Stimulated activated CD8-positive, alpha-beta memory T cell treated with anti-CD3 and anti-CD28 coated beads, Interleukin-7, amount 100 ng/mL, for 4 hours (primary cell): ENCODE measurements at places on chromosomes 3 and 15.

DNA sequence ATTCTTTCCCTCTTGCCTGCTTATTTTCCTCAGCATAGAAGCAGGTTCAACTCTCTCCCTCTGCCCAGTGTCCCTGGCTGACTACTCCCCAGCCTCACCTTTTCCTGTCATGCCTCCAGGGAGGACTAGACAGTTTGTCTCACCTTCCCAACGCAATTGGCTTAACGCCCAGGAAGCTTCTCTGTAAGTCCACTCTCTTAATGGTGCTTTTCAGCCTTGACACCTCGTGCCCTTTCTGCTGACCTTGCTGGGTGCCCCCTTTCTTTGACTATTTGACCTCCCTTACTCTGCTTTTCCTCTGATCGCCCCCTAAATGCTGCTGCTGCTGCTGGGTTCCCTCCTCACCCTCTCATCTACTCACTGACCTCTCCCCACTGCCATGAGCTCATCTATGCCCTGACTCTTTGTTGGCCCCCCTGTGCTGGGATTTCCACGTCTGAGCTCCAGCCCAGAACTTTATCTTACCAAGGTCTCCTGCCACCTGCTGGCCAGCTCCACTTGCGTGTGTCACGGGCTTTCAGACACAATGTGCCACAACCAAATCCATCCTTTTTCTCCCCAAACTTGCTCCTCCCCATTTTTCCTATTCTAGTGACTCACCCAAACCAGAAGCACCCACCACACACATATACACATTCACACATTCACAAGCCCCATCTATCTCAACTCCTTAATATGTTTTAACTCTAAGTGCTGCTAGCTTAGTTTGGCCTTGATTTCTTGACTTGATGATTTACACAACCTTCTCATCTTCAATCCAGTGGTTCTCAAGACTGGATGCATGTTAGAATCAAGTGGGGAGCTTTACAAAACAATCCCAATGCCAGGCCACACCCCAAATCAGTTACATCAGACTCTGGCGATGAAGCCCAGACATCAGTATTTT is 16.6 kb downstream of the EPB42 start:
- peak; percentile 26 for DNase-seq

DNA sequence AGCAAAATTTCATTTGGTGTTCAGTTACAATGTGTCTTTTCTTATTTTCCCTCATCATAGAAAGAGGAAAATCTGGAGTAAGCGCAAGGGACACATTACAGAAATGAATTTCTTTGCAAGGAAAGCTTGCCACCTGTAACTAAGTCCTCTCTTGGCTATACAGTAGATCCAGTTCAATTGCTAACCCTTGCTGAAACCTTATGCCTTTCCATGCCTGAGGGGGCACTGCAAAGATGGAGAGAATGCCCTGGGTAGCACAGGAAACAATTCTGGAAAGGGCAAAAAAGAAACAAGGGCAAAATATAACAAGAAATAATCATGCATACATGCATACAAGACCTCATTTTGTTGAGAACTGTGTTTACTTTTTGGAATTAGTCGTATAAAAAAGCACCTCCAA is 4.3 kb downstream of the CADM2 start:
- no peak for DNase-seq

GRCh38 chr3:30231277-30232141 is 374.9 kb upstream of the TGFBR2 start:
- no peak for DNase-seq

GRCh38 chr3:39592311-39593050 is 125.0 kb downstream of the MOBP start:
- no peak for DNase-seq

- DNase-seq: no peak
Observed at GRCh38 chr3:69695933-69696332, 43.3 kb upstream of the MITF start.

- DNase-seq: no peak
Observed at GRCh38 chr3:116191409-116191808, 253.9 kb downstream of the LSAMP start.

- DNase-seq: no peak
Observed at GRCh38 chr15:49044002-49044401, 2.2 kb downstream of the SECISBP2L start.

GRCh38 chr3:16455001-16455400 is 58.5 kb downstream of the RFTN1 start:
- DNase-seq: no peak

GRCh38 chr15:29708519-29708918 is 113.7 kb downstream of the TJP1 start:
- no peak for DNase-seq

GRCh38 chr3:152964911-152965609 is 130.1 kb downstream of the P2RY1 start:
- DNase-seq: no peak

- DNase-seq: no peak
Observed at GRCh38 chr3:57389271-57389670, 96.8 kb upstream of the ASB14 start.

DNA sequence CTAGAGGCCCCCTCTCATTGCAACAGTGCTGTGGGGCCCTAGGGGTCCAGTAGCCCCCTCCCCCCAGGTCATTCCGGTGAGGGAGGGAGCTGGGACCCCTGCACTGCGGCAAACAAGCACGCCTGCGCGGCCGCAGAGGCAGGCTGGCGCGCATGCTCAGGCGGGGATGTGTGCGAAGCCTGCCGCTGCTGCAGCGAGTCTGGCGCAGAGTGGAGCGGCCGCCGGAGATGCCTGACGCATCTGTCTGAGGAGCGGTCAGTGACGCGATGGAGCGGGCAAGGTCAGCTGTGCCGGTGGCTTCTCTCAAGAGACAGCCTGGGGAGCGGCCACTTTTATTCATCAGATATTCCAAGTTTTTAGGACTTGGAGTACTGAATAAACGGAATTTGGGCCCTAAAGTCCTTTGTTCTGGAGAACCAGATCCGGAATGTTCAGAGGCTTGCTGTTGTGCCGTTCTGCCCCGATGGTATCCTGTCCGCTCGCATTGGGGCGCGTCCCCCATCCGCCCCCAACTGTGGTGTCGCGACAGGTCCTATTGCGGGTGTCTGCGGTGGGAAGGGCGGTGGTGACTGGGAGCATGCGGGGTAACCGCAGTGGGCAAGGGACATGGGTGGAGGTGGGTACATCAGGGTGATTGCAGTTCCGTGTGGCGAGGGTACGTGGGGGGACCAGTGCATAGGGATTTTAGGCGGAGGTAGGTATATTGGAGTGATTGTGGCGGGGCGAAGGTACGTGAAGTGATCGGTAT is at the start of the genes SNRPN and SNURF:
Gene SNRPN (plus strand): TSS at position 205 of the 748 bp plus-strand sequence. CDS start 19,467 bp downstream, outside the sequence.
Gene SNURF (plus strand): TSS at position 205 of the 748 bp plus-strand sequence. CDS start 62 bp downstream, at position 267.
- peak; percentile 59 for DNase-seq

GRCh38 chr15:69119683-69120395 is 40.6 kb upstream of the GLCE start:
- DNase-seq: no peak

DNA sequence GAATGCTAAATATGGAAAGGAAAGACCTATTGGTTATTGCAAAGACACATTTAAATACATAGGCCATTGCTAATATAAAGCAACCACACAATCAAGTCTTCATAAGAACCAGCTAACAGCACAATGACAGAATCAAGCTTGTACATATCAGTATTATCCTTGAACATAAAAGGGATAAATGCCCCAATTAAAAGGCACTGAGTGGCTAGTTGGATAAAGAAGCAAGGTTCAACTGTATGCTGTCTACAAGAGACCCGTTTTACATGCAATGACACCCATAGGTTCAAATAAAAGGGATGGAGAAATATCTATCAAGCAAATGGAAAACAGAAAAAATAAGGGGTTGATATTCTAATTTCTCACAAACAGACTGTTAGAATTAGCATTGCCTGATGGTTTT is 706.1 kb downstream of the EPHA3 start:
- no peak for DNase-seq

- DNase-seq: no peak
Observed at GRCh38 chr3:123409443-123410148, 39.3 kb downstream of the ADCY5 start.

GRCh38 chr3:59515966-59516365 is 466.1 kb upstream of the CFAP20DC start:
- DNase-seq: no peak

GRCh38 chr3:33758864-33759263 is 39.6 kb upstream of the PDCD6IP start:
- no peak for DNase-seq

- no peak for DNase-seq
Observed at GRCh38 chr15:77504306-77504705, 83.6 kb downstream of the HMG20A start.

- no peak for DNase-seq
Observed at GRCh38 chr15:40420793-40421192, 15.2 kb downstream of the IVD start.

- no peak for DNase-seq
Observed at GRCh38 chr3:8610951-8611350, 33.6 kb downstream of the SSUH2 start.

- no peak for DNase-seq
Observed at GRCh38 chr15:89034305-89034704, 54.0 kb upstream of the ABHD2 start.

DNA sequence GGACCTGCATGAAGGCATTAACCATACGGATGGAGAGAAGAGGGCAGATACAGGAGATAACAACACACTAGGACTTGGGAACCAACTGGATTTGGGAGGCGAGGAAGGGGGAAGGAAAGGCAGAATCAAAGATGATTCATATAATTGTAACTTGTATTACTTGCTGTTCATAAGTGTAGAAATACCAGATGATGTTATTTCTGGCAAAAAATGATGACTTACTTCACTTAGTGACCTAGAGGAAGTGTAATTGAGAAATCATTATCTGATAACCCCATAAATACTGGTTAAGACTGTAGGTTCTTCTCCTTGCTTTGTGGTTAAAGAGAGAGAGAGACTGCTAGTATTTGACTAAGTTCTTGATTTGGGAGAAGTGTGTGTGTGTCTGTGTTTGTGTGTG is 50.5 kb upstream of the GK5 start:
- no peak for DNase-seq

DNA sequence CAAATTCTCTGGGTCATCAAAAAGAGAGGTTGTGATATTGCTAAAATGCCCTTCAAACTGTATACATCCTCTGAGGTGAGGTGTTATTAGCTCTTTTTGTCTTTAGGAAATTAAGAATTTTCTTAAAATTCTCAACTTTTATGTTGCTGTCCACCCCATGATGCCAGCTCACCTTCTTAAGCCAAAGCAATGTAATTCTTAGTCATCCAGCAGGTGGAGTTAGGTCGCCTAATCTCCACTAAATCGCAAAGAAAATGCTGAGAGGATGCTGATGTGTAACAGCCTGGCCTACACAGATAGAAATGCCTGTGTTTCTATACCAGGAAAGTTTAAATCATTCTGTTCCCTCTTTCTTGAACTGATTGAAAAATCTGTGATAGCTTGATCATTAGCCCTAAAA is 770.2 kb upstream of the ALCAM start:
- no peak for DNase-seq

- DNase-seq: peak; percentile 72
Observed at GRCh38 chr15:88897456-88898194, 2.3 kb upstream of the HAPLN3 start.

DNA sequence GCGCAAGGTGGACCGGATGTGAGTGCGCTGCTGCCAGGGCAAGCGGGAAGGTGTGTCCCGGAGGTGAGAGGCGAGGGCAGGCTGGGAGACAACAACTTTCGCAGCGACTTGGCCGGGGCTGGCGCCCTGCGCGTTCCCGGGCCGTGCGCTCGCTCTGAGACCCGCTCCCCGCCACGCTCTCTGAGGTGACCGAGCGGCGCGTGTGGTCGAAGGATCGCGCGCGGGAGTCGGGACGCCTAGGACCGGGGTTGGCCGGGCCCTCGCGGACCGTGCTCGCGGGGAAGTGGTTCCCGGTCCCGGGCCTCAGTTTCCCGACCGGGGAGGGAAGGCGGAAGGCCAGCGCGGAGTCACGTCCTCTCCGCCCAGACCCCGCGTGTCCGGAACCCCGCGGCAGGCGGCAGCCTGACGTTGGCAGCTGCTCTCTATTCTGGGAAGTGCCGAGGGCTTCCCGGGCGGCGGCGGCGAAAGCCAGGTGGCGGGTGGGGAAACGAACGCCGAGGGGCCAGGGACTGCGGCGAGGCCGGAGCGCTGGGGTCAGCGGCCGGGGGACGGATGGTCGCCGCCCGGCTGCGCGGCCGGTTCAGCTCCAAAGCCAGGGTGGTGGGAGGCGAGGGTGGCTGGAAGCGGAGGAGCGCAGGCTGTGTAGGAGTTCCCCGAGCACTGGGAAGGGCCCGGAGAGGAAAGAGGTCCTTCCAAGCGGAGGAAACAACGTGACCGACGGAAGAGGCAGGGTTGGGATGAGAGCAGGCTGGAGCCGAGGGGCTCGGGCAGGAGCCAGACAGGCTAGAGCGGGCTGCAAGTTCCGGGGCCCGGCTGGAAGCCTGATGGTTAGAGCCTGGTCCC is 1.0 kb upstream of the IGF2BP2 start:
- DNase-seq: peak; percentile 43

DNA sequence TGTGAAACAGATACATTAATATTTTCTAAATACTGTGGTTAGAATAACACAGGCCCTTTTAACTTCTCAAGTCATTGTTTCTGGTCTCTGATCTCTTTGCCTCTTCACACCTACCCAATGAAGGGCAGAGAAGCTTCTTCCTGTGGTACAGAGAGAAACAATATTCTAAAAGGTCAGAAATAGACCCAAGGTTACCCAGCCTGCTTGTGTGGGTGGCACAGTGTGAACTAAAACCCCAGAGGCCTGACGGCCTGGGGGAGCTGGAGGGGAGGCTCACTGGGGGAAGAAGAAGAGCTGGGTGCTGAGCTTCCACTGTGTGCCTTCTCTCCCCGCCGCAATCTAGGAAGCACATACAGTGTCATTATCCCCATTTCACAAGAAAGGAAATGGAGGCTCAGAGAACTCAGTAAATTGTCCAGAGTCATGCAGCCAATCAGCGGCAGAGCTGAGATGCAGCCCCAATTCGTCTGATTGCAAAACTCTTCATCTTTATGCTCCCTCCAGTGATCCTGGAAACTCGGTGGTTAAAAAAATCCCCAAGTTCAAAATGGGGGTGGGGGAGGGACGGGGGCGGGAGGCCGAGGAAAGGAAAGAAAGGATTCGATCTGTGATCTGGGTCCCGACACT is 64.1 kb upstream of the HEG1 start:
- DNase-seq: peak; percentile 38

GRCh38 chr3:108897883-108898282 is 55.8 kb downstream of the GUCA1C start:
- no peak for DNase-seq

DNA sequence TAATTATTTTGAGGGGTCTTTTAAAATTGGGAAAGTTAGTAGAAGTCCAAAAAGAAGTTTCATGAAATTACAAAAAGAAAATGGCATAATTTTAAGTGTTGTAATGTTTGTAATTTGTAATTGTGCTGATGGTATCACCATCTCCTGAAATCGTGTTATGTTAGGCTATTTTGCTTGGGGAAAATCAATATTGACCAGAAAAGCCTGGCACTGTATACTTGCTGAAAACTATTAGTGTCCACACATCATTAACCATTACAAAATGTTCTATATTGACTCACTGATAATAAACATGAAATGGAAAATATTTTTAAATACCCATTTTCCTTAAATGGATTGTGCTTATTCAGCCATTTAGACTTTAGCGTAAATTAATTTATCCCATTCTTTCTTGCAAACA is 40.3 kb upstream of the ZBED2 start:
- DNase-seq: no peak

DNA sequence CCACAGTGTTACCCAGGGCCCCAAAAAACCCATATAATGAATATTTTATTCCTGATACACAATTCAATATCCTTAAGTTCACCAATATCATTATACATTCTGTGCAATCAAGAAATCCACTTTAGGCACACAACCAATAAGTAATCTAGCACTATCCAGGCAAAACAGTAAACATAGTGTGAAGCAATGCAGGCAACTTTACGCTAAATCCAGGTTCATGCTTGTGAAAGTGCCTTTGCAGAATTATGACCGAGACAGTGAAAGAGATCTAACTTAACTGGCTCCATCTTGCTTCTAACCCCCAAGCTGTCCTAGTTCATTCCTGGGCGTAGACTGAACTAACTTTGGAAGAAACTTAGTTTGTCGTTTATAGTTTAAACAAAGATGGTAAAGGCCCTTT is 34.2 kb upstream of the INO80 start:
- no peak for DNase-seq
